ENCODE measurements at places on chromosomes 4 and X.

DNA sequence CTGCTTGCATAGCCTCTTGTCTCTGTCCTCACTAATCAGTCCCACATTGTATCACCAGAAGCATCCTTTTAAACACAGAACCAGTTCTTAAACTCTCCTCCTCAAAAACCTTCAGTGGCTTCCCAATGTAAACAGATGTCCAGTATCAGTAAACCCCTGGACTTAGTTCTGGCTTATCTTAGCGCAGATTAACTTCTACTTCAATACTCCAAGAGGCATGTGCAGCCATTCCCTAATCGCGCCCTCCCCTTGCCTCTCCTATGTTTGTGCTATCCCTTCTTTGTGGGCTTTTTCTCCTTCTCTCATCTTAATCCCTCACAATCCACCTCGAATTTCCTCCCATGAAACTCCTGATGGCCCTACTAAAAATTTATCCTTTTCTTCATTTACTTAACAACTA is 193.8 kb downstream of the FBXO8 start:
- no peak for DNase-seq

DNA sequence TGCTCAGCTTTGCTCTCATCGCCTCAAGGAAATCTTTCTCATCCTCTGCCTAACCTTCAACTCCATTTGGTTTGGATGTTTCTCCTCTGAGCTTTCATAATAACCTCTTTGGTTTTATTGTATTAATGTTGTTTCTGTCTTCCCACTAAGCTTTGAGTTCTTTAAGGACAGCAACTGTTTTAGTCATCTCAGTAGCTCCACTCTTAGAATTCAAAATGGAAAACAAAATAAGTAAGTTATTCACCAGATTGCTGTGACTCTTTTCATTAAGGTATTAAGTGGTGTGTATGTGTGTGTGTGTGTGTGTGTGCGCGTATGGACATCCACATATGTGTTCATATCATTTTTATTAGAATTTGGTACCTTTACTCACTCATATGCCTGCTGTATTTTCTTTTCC is 279.2 kb upstream of the BOD1L1 start:
- DNase-seq, result no peak

GRCh38 chr4:142581881-142582280 is 264.2 kb downstream of the INPP4B start:
- DNase-seq, result no peak

- no peak for DNase-seq
These were observed 148.9 kb downstream of the MAML3 start for GRCh38 chr4:140004922-140005627.

DNA sequence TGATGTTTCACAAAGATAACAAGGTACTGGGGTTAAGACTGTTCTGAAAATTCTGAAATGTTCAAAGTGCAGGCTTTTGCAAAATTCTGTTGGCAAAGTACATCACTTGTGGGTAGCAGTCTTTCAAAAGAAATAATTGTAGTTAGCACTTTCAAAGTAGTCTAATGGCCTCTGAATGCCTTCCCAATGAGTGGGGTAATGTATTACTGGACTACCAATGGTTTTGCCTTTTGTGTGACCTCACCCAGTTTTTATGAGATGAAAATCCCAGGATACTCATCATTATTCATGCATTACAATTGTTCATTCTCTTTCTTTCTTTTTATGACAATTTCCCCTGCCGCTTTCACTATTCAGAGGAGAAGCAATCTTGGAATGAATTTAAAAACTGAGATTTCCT is 686.1 kb downstream of the GLUD2 start:
- no peak for DNase-seq

- DNase-seq, result no peak
These were observed 97.0 kb downstream of the AGTR2 start for GRCh38 chrX:116267511-116268040.

- no peak for DNase-seq
These were observed 204.6 kb downstream of the TENM3 start for GRCh38 chr4:182447767-182448280.

GRCh38 chr4:38663090-38663800 is 754 bp upstream of the KLF3 start:
- DNase-seq, result peak; percentile 86

DNA sequence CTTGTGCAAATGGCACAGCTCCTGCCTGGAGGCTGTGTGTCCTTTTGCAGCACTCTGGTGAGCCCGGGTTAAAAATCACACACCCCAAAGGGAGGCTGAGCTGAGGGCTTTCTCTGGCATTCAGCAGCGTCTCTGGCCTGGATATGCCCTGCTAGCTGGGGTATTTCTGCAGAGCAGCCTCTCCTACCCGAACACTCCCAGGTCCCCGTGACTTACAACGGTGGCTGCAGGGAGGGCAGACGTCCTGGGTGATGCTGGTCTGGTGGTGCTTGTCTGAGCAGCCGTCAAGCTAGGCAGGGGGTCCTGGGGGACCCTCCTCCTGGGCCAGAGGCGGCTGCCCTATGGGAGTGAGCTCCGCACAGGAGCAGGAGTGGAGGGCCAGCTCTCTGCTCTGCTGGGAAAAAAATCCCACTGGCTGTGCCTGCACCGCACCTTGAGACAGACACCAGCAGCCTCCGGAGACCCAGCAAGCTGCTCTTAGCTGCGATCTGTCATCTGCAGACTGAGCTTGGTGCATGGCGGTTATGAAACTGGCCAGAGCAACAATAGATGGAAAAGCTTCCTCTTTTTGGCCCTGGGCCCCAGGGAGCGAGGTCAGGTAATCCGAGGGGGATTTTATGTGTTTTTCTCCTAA is 41.3 kb upstream of the ASMTL start:
- DNase-seq, result no peak

DNA sequence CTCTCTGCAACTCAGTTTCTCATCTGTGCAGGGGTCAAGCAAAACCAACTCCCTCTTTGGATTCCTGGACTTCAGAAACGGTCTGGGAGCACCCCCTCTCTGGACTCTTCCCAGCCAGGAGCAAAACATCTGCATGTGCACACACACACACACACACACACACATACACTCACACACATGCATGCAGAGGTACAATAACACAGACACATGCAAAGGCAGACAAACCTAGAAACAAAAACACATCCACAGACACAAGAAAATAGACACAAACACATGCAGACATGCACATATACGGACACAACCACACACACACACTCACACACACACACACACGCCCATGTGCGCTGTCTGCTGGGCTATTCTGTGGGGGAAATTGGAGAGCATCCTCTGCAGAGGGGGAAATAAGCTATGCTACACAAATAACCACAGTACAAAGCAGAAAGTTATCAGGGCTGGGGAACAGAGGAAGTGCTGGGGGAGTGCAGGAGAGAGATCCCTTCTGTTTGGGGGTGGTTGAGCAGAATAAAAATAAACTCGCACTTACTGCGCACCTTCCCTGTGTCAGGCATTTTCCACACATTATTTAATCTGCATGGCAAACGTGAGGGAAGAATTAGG is 19.9 kb downstream of the IQSEC2 start:
- no peak for DNase-seq

DNA sequence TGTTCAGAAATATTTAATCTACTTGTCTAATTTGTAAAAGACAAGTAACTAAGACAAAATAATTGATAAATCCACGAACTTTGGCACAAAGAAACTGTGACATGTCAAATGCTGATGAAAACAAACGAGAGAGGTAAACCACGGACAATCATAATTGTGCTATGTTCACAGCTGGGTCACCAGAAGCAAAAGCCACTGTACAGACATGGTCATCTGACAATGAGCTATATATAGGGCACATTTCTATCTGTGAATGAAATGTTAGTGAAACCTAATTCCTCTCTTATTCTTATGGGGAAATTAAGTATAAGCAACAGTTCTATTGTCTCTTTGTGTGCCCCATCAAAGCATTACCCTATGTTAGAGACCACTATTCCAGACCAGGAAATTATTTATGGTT is 444.0 kb upstream of the TRAM1L1 start:
- no peak for DNase-seq

- DNase-seq, result no peak
These were observed 13.9 kb downstream of the MAMLD1 start for GRCh38 chrX:150377005-150377404.

DNA sequence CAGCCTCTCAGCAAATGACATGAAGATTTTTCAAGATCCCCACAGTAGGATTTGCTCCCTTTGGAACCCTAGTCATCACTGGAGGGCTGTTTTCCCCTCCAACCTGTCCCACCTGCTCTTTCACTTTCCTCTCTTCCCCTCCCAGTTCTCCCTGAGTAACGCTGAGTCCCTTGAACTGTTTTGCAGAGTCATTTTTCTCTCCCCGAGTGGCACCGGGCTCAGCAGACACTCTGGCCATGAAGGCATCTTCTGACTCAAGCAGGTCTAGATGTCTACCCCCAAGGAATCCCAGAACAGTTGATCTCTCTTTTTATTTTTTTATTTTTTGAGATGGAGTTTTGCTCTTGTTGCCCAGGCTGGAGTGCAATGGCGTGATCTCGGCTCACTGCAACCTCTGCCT is 52.2 kb downstream of the HTRA3 start:
- no peak for DNase-seq

GRCh38 chr4:3442959-3443749 is 1.4 kb downstream of the HGFAC start:
- peak; percentile 76 for DNase-seq

DNA sequence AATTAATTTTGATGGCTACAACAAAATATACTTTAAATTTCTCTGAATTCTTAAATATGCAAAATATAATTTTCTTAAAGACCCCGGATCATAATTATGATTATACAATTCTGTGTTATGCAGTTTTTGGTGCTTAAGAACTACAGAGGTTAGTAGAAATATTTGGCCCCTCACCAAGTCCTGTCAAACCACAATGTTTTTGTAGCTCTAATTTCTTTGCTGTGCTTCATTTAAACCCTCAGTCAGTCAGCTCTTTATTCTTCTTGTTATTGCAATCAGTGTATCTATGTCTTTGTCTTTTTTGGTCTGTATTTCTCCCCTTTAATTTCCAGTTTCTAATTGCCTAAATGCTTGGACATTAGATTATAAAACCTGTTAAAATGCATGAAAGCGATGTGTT is 186.1 kb downstream of the CAMK2D start:
- DNase-seq, result no peak

DNA sequence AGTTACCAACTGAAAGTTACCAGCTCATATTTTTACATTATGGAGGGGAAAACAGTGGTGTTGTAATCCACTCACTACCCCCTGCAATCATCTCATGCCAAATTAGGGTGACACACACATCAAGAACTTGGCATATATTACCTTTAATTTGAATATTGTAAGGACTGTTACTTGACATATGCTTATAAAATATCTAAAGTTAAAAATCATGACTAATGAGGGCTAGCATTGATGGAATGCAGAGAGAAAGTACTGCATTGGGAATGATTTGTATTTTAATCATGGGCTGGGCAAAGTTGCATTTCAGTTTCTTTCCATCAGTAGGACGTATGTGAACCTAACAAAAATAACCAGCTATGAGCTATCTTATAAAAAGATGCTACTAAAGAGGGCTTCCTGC is 517.5 kb upstream of the GRIA3 start:
- no peak for DNase-seq

GRCh38 chrX:150869450-150869849 is 29.0 kb downstream of the CD99L2 start:
- no peak for DNase-seq

- no peak for DNase-seq
These were observed 17.6 kb upstream of the FAT4 start for GRCh38 chr4:125297116-125297515.

- DNase-seq, result no peak
These were observed 19.5 kb downstream of the NAT8L start for GRCh38 chr4:2078584-2078983.

- no peak for DNase-seq
These were observed 287.5 kb downstream of the ACTRT1 start for GRCh38 chrX:127764674-127765073.

DNA sequence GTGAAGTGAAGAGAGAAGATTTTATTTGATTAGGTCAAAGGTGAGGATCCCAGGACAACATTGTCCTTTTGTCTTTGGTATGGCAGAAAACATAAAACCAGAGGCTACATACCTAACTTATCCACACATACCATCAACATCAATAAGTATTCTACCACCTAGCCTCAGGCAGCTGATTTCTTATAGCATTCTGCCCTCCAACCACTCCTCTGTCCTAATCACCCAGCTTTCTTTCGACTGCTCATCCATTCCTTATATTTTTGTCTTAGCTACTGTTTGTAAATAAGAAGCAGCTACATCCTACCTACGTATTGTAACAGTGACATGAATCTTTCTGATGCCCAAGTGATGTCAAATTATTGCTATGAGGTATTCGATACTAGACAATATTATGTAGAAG is 129.4 kb downstream of the ANAPC10 start:
- DNase-seq, result no peak

DNA sequence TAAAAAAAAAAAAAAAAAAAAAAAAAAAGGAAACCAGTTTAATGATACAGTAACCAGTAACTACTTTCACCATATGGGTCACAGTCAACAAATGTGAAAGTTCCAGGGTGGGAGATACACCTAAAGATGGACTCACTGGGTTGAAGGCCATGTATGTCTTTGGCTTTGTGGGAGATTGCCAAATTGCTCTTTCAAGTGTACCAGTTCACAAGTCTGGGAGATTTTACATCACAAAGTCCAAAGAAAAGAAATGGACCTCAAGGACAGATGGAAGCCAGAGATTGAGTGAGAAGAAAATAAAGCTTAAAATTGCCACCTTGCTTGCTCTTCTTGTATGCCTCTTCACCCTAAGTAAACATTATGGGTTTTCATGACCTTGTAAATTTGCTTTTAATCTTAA is 65.3 kb downstream of the NHS start:
- DNase-seq, result no peak

DNA sequence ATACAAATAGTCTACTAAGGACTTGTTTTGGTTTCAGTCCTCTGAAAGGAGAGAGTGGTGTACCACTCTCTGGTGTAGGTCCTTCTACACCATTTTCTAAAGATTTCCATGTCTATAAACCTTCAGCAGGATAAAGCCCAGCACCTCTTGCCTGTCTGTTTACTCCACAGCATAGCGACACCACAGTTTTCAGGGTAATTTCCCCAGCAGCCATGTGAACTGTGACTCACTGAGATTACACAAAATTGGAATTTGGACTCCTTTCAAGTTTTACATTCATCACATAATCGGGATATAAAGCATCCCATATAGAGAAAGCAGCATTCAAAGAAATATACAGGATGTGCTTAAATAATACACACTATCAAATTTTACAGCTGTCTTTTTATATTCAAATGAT is 229.6 kb downstream of the PRDM5 start:
- DNase-seq, result no peak

GRCh38 chrX:79146640-79147390 is 2.3 kb downstream of the GPR174 start:
- no peak for DNase-seq

DNA sequence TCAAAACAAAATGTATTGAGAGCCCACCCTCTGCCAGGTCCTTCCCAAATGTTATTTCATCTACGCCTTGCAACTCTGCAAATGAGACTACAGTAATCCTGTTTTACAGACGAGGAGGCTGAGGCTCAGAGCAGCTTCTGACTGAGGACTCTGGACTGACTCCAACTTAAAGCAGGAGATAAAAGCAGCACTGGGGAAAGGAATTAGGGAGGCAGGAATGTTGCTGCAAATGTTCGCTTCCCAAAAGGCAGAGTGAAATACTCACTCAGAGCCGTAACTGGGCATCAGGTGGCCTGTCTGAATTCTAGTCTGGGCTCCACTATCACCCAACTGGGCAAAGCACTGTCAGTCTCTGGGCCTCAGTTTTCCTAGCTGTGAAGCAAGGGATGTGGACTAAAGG is 94.7 kb upstream of the SRD5A3 start:
- no peak for DNase-seq

- DNase-seq, result no peak
These were observed 33.9 kb upstream of the RTL3 start for GRCh38 chrX:78693012-78693411.

GRCh38 chr4:156790866-156791265 is 180.7 kb downstream of the PDGFC start:
- DNase-seq, result peak; percentile 9
